Astrocyte (in vitro differentiated cells and primary cell): ENCODE measurements at places on chromosomes 6 and 20. TPM values are rescaled to one million over a fixed set of nuclear protein-coding genes. Genes with fewer than 3 reads are reported as not detected.

GRCh38 chr20:48776306-48776705, 51.5 kb downstream of the PREX1 start:
- peak; percentile 76 for DNase-seq

GRCh38 chr6:149316108-149316727, 1.3 kb upstream of the TAB2 start:
- DNase-seq, result no peak

- no peak for DNase-seq
These were observed 825 bp upstream of the FAM135A start for GRCh38 chr6:70412252-70413113.

- DNase-seq, result no peak
These were observed 31.4 kb downstream of the PRDM1 start for GRCh38 chr6:106117579-106117978.

DNA sequence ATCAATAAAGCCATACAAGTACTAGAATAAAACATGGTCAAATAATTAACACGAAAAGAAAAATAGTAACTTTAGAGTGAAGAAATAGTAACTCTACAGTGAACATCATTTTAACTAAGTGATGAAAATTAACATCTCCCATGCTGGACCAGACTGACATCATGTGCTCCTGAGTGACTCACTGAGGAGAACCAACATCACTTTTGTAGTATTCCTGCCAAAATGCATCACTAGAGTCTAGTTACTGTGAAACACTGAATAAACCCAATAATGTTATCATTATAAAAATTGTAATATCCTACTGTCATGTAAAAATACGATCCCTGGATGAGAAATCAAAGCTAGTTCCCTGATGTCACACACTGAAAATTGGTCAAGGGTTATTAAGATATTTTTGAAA, 361.3 kb downstream of the CD109 start:
- no peak for DNase-seq

GRCh38 chr20:22700367-22700766, 116.0 kb upstream of the FOXA2 start:
- DNase-seq, result no peak

GRCh38 chr6:103799971-103800670, 1059.6 kb downstream of the HACE1 start:
- DNase-seq, result no peak

DNA sequence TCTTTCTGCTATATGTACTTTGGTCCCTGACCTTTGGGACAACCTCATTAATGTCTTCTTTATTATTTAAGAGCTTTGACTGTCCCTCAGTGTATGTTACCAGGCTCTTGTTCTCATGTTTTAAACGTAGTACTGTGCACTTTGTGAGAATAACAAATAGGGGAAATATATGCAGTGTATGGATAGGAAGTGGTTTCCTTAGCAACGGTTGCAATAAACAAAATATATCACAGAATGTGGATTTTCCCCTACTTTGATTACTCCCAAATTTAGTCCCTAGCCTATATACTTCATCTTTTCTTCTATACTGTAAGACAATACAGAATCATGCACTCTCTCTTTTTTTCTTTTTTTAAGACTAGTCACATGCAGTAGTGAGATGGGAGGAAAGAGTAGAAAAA, 123.8 kb upstream of the AKIRIN2 start:
- no peak for DNase-seq

GRCh38 chr6:117668736-117669135, 6.5 kb upstream of the NUS1 start:
- no peak for DNase-seq

DNA sequence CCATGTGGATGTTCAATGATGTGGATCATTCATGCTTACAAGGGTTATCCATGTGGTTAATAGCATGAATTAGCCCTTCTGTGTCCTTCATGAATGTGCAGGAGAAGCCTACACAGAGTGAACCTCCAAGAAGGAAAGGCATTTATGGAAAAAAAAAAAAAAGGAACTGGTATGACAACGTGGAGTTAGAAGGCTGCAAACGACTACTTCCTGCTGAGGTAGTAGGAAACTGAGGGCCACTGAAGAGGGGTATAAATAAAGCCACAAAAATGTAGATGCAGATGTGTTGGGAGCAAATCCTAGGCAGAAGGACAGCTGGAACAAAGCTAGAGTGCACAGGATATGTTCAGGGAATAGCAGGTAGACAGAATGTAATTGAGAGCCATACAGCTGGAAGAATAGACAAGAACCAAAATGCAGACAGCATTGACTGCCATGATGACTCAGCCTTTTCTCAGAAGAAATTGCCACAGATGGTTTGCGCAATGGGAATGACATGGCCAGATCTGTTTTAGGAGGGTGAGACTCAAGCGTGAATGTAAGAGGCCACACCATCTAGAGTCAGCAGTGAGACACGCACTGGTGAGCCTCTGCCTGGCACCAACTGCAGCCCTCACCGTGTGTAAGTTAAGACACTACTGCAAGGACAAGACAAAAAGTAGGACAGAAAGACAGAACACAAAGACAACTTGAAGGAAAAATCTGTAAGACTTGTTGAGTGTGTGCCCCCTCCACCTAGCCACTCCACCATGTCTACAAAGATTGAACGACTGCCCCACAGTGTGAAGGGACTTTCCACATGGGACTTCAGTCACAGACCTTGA, 79.8 kb downstream of the KIF13A start:
- DNase-seq, result peak; percentile 98

DNA sequence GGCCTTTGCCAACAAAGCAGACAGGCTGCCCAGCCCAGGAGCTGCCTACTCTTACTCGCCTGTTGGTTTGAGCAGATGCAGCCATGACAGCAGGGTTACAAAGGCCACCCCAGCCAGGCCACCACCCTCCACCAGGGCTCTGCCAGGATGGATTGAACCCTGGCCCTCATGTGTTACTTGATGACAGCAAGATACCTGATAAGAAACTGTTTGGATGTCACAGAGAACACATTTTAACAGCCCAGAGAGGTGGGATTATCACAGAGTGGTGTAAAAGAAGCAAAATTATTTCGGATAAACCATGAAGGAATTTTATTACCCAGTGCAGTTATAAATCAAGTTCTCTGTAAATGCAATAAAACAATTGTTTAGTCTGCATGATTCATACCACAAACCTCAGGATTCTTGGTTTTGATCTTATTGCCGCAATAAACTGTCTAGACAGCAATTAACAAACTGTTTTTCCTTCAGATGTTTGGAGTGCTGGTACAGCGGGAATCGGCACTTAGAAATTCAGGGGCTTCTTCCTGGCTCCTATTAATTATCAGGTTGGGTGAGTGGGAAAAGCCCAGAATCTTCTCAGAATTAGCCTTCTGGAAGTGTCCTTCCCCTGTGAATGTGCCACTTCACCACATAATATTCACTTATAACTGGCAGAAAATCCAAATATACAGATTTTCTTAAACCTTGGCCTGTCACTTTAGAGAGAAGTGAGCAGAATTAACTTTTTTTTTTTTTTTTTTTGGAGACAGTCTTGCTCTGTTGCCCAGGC, 58.0 kb upstream of the SALL4 start:
- peak; percentile 87 for DNase-seq

DNA sequence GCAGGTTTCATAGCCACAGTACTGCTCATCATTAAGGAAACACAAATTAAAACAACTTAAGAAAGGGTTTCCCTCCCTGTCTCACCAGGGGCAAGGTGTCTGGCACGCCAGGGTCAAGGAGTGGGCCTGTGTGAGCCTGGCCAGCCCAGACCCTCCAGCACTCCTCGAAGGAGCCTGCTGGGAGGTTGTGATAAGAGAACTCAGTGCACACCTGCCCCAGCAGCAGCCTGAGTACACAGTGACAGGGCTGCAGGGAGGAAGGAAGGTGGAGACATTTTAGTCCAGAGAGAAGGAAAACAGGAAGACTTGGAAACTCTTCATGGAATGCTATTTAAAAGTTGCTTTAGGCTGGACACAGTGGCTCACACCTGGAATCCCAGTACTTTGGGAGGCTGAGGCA, 14.1 kb downstream of the NINL start:
- no peak for DNase-seq

- no peak for DNase-seq
These were observed 125.9 kb downstream of the HS3ST5 start for GRCh38 chr6:114216789-114217467.

- DNase-seq, result no peak
These were observed 3.3 kb downstream of the ATP5F1E start for GRCh38 chr20:59028812-59029211.

The LTB gene
- total RNA-seq, result 0.26 and 0.52 TPM in 2 replicates

The COL9A3 gene
- 43.0 and 54.3 TPM in 2 replicates for total RNA-seq

The OVOL2 gene
- total RNA-seq, result 0.57 TPM in 1 of 2 replicates, not detected in the other

The FAM217A gene
- not detected in 2 replicates for total RNA-seq

The PKIB gene
- 64.1 and 74.6 TPM in 2 replicates for total RNA-seq

The LINC00237 gene
- not detected in 2 replicates for total RNA-seq

The MYH7B gene
- 0.05 and 0.11 TPM in 2 replicates for total RNA-seq
